Neuronal stem cell (in vitro differentiated cells): ENCODE measurements at places on chromosomes 16 and 17.

DNA sequence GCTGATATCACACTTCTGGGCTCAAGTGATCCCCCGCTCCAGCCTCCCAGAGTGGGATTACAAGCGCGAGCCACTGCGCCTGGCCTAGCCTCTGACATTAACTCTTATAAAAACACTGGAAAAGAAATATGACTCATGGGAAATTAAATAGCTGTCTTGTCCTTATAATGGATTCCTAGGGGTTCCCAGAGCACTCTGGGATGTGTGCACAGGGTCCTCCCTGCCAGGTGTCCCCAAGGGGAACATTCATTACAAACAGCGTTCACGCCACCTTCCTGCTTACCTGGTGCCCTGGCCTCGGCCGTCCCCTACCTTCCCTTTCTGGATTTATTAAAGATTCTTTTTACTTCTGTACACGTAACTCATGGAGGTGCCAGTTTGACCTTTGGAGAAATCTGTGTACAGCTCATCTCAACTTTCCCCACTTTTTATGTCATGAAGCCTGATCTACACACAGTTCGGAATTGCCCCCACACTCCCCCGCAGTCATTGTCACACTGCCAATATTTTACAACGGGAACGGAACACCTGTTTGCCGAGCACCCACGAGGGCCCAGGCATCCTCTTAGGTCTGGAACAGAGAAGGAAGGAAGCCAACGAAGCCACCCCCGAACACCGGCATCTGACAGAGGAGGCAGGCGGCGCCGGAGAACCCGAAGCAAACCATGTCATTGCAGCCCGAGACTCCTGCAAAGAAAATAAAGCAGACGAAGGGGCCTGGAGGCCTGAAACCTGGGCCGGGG is 39.7 kb upstream of the MEAK7 start:
- no peak for DNase-seq

DNA sequence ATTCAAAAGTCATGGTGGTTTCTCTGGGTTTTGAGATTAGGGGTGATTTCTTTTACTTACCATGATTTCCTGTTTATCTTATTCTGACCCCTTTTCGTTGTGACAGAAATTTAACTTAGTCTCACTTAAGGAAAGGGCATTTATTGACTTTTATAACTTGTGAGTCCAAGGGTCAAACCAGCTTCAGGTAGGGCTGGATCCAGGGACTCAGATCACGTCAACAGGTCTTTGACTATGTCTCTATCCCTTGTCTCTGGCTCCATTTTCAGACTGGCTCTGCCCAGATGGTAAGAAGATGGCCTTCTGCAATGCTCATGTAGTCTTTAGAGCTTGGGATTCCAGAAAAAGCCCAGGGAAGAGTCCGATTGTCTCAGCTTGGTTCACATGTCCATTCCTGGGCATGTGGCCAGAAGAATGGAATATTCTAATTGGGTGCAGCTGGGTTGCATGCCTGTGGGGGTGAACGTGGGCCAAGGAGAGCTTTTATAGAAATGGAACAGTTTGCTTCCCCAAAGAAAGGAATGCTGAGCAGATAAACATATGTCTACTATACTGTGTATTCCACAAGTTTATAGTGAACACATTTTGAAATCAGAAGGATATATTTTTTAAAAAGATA is 13.4 kb downstream of the USP43 start:
- no peak for DNase-seq

- DNase-seq, result no peak
Measured at GRCh38 chr17:35740216-35740615, 8.8 kb downstream of the RASL10B start.

DNA sequence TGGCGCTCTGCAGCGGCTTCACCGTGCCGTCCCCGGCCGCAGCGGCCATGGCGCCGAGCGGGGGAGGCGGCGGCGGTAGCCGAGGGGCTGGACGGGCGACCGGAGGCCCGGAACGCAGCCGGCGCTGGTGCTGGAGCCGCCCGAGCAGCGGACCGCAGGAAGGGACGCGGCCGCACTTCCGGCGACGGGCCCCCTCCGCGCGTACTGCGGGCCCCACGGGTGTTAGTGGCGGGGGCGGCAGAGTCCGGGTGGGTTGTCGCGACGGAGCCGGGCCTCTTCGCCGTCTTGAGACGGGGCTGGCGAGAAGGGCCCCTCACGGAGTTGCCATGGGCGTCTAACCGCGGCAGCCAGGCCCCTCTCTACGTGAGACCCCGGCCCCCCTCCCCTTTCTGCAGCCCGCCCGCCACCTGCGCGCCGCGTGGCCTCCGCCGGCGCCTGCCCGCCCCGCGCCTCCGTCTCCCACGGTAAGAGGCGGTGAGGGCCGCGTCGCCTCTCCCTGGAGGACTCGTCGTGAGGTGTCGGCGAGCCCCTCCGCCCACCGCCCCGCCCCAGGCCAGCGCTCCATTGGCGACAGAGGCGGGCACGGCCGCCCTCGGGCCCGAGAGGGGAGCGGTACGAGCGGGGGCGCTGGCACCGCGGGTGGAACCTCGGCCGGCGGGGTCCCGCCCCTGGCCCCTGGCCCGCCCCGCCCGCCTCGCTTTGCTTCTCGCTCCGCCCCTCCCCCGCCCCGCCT is at the start of the genes VPS9D1 and ZNF276:
TSS of gene VPS9D1 (minus strand) at position 86 of the 733 bp plus-strand sequence. CDS start at position 49, 37 bp downstream.
TSS of gene ZNF276 (plus strand) at position 725 of the 733 bp plus-strand sequence. CDS start 104 bp downstream, outside the sequence.
- peak; percentile 81 for DNase-seq

DNA sequence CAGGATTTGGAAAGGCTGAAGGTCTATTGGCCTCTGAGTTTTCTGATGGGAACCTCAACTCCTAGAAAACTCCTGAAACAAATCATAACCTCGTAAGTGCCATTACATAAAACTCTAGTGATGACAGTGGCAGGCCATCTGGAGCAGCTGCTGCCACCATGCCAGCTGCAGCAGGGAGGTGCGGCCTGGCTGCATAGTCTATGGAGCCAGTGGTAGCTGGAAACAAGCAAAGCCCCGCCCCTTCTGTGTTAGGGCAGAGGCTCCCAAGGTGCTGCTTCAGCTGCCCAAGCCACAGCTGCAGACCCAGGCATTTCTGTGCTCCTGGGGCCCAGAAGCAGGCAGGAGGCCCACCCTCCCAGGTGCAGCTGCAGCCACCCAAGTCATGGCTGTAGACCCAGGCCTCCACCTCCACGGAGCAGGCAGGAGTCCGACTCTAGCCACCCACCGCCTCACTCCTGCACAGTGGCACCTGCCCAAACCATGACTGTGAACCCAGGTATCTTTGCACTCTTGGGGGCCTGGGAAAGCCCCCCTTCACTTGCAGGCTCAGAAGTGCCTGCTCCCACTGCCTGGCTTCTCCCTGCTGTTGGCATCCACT is 254.1 kb upstream of the KCNJ16 start:
- DNase-seq, result no peak

- DNase-seq, result no peak
Measured at GRCh38 chr17:30271102-30271501, 20.6 kb downstream of the BLMH start.

DNA sequence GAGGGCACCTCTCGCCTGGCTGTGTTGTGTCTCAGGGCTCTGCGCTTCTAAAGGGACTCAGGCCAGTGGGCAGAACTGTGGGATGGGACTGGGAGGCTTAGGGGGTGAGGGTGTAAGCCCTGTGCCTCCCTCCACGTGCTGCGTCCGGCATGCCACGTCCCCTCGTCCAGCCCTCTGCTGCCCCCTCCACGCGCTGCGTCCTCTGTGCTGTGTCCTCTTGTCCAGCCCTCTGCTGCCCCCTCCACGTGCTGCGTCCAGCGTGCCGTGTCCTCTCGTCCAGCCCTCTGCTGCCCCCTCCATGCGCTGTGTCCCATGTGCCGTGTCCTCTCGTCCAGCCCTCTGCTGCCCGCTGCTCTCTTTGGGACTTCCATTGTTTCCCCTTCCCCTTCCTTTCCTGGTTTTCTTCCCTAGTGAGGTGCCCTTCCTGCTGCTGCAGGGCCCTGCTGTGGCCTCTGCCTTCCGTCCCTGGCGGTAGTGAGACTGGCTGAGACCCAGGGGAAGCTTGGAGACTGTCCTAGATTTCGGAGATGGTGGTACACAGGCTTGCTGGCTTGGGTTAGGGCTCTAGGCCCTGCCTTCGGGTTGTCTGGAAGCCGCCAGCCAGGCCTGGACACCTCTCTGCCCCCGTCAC is 6.4 kb upstream of the ZNF750 start:
- no peak for DNase-seq

GRCh38 chr16:25633549-25633948 is 58.2 kb upstream of the HS3ST4 start:
- no peak for DNase-seq

DNA sequence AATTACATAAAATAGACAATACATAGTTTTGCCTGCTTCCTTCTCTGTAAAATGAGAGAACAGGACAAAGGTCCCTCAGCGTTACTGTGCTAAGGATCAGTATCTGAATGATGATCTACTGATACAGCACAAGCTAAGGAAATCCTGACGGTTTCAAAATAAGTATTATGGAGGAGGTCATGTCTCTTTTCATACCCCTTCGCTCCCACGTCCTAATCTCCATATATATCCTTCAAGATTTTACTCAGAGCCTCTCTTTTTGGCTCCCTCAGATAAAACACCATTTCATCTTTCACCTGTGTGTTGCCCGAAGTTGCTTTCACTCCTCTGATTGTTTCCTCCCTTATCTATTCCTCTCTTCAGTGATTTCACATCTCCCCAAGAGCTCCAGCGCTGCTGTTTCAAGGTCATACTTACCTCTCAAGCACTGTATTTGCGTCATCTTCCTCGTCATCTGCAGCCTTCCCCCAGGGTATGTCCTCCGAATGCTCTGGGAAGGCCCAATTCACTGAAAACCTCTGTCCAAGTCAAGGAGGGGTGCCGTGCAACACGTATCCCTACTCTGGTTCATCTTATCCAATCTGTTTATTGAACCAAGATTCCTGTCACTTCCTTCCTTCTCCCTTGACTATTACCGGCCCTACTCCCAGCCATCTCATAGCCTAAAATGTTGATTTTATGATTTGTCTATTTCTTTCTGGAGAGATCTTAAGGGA is 1.2 kb upstream of the BLTP2 start:
- no peak for DNase-seq

DNA sequence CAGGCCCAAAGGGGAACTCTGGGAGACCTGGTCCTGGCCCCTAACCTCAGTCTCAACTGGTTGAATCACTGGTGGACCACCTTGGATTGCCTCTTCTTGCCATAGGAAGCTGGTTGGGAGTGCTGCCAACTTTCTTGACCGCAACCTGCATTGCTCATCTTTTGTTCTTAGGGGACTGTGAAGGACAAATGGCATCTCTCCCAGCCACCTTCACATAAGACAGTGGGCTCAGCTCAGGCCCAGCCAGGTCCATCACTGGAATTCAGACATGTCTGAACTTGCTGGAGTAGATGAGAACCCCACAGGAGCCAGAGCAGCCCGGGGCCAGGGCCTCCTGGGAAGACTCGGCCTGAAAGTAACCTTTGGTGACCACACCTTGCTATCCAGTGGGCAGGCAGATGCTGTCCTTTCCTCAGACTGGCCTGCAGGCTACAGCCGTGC is 18.8 kb downstream of the ADORA2B start:
- DNase-seq, result no peak

DNA sequence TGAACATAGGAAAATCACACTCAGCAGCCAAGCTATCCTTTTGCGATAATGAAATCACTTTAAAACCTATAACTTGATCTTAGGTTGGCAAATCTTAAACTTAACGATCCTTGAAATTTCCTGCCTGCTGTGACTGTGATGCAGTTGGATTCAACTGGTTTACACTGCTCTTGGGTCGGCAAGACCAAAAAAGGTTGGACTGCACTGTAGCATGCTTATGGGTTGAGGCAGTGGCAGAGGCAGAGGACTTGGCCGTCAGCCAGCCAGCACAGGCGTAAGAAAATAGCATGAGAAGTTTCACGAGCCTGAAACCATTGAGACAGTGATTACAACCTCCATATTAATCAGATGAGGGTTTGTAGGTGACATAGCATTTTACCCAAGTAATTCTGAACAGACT is 21.4 kb downstream of the WSB1 start:
- DNase-seq, result no peak

DNA sequence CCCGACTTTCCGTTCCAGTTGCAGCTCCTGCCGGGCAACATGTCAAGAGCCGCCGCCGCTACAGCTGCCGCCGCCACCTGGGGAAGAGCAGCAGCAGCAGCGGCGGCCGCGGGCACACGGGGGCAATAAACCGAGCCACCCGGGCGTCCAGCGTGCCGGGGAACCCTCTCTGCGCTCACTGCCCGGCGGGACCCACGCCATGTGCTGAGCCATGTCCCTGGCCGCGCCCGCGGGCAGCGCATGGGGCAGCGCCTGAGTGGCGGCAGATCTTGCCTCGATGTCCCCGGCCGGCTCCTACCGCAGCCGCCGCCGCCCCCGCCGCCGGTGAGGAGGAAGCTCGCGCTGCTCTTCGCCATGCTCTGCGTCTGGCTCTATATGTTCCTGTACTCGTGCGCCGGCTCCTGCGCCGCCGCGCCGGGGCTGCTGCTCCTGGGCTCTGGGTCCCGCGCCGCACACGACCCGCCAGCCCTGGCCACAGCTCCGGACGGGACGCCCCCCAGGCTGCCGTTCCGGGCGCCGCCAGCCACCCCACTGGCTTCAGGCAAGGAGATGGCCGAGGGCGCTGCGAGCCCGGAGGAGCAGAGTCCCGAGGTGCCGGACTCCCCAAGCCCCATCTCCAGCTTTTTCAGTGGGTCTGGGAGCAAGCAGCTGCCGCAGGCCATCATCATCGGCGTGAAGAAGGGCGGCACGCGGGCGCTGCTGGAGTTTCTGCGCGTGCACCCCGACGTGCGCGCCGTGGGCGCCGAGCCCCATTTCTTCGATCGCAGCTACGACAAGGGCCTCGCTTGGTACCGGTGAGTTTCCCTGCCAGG is 604 bp downstream of the HS3ST3B1 start:
- DNase-seq, result no peak
